HCEC 1CT (cell line): ENCODE measurements at places on chromosomes 7 and 10.

DNA sequence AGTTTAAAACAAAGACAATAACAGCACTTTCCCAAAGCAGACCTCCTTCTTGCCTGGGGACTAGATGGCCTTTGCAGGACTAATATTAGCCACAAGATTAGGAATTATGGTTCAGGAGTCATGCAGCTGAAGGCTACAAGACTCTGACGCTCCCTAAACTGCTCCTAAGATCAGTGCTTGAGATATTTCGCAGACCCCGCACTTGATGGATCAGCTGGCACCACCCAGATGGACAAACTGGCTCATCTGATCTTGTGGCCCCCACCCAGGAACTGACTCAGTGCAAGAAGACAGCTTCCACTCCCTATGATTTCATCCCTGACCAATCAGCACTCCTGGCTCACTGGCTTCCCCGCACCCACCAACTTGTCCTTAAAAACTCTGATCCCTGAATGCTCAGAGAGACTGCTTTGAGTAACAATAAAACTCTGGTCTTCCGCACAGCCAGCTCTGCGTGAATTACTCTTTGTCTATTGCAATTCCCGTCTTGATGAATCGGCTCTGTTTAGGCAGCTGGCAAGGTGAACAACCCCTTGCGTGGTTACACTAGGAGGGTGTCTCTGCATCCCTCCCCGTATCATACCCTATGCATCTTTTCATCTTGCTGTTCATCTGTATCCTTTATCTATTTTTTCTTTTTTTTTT lies 26.9 kb upstream of the NRBF2 start:
- peak; percentile 65 for DNase-seq

- DNase-seq: no peak
Measured at GRCh38 chr7:139427788-139428187, 55.7 kb downstream of the KLRG2 start.

GRCh38 chr10:84160663-84161362 lies 12.8 kb upstream of the GPR15LG start:
- no peak for DNase-seq

DNA sequence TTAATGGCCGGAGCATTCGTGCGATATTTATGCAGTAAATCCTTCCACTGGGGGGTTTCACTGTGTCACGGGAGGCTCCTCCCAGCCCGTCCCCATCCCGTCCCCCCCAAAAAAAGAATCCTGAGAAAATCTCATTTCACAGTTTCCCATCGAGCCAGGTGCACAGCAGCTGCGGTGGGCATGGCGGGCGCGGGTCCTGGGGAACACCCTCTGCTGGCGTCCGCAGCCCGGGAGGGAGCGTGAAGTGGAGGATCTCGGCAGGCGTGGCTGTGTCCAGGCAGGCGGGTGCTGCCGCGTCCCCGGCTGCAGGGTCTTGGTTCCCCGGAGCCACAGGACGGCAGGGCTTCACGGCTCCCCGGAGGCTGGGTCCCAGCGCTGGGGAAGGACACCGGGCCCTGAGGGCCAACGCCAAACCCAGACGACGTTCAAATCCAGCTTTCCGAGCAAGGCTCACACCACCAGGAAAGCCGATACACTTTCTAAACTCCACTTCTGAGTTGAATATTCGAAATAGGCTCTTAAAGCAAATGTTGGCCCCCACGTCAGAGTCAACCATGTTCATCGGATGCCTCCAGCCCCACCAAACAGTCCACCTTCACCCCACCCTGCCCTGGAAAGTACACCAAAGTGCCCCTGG lies 55.7 kb downstream of the PDGFA start:
- DNase-seq: no peak

DNA sequence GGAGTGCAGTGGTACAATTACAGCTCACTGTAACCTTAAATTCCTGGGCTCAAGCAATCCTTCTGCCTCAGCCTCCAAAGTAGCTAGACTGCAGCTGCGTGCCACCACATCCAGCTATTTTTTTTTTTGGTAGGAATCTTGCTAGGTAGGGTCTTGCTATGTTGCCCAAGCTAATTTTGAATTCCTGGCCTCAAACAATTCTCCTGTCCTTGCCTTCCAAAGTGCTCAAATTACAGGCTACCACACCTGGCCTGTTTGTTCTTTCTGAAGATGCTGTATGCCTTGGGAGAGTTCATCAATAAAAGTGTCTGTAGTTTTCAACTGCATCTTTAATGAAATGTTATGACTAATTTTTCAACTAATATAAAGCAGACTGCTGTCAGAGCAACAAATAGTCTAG lies 452 bp downstream of the SAMD9 start:
- no peak for DNase-seq

- no peak for DNase-seq
Measured at GRCh38 chr10:127880557-127880956, 12.2 kb downstream of the CLRN3 start.

- DNase-seq: no peak
Measured at GRCh38 chr10:36608251-36608650, 517.1 kb upstream of the ANKRD30A start.

- DNase-seq: no peak
Measured at GRCh38 chr10:133159950-133160825, at the start of gene KNDC1. Gene KNDC1 (plus strand): TSS chr10:133160219. CDS start chr10:133160468, 249 bp downstream.

DNA sequence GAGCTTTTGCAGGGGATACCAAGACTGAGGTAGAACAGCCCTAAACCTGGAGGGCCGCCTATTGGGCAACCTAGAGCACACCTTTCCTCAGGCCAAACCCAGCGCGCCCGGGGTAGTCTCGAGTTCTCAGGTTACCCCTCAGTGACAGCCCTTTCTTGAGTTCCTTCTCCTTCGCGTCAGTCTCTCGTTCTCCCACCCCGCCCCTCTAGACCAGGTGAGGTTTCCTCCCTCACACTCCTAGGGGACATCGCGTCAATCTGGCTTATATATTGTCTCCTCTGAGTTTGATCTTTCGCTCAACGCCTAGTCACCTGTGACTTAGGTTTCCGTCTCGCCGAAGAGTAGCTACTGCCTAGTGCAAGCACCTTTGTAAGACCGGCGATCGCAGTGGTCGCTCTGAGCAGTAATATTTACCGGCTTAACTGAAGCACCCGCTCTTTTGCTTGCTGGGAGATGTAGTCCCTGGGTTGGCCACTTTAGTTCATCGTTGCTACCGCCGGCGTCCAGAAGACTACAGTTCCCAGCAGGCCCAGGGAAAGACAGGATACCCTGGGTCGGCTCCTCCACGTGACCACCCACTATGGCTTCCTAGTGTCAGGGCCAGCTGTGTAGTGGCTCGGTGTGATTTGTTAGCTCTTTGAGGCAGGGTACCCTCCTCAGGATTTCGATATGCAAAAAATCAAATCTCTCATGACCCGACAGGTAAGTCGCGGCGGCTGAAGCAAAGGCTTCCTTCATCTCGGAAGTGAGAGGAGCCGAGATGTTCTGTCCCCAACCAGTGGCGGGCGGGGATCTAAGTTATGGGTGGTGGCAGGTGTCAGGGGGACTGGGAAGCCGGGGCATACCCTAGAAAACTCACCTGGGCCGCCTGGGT lies at the start of gene VPS50:
VPS50 (plus strand) TSS at position 568 of the 874 bp plus-strand sequence; CDS start at position 670, 102 bp downstream.
- DNase-seq: peak; percentile 97

- no peak for DNase-seq
Measured at GRCh38 chr10:70906031-70906783, 17.8 kb upstream of the PCBD1 start.

- DNase-seq: peak; percentile 3
Measured at GRCh38 chr7:29274146-29275017, 79.8 kb downstream of the CHN2 start.

- DNase-seq: peak; percentile 48
Measured at GRCh38 chr7:73865738-73866445, 4.9 kb downstream of the TMEM270 start.

DNA sequence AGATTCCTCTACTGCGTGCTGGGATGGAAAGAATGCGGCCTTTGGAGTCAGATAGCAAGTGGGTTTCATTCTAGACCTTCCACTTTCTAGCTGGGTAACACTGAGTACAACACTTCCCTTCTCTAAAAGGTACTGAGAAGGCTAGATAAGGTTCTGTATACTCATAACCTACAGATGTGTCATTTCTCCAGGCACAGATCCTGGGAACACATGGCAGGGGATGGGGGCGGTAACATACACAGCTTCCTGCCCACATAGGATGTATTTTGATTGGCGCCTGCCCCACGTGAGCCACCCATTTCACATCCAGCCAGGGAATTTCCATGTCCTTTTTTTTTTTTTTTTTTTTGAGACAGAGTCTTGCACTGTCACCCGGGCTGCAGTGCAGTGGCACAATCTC lies 31.8 kb downstream of the KLRG2 start:
- peak; percentile 20 for DNase-seq
